ENCODE measurements at places on chromosomes 7 and 10. TPM values are rescaled to one million over a fixed set of nuclear protein-coding genes. Genes with fewer than 3 reads are reported as not detected.

DNA sequence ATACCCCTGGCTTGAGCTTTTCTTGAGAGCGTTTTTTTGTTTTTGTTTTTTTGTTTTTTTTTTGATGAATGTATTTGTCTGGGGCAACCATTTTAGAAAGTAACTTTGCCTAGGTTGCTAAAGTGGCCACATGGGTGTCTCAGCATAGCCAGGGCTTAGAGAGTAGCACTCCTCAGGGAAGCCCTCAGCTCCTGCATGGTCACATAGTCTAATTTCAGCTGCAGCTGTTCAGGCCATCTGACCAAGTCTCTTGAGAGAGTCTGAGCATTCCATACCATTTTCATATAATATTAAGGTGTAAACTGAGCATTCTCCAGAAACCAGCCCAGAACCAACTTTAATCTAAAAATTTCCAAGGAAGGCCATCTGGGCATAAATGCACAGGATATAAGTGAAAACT lies 186.4 kb downstream of the NPSR1 start:
- no peak for DNase-seq

DNA sequence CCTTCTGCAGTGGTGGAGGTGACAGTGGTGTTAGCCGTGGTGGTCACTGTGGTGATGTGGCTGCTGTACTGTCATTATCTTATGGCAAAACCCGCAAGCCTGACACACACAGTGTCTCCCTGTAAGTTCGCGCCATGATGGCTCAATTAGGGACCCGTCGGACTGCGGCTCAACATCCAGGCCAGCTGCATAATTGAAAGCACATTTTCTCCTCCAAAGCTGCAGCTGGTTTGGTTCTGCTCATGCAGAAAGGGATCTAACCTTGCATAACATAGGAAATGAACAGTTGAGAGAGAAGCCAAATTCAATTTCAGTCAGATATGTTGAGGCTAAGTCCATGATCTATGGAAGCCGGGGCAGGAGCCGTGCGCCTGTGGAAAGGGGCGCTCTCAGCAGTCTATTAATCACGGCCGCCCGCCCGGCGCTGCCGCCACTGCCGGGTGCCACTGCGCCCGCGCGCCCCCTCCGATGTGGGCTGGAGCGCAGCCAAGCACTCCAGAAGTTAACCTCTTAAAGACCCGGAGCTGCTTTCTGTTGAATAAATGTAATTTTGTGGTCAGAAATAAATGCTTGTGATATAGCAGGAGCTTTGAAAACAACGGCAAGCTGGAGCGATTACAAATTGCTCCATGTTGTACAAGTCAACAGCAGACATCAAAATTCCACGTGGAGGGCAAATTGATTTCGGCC lies 227.7 kb downstream of the CUX1 start:
- peak; percentile 54 for DNase-seq

DNA sequence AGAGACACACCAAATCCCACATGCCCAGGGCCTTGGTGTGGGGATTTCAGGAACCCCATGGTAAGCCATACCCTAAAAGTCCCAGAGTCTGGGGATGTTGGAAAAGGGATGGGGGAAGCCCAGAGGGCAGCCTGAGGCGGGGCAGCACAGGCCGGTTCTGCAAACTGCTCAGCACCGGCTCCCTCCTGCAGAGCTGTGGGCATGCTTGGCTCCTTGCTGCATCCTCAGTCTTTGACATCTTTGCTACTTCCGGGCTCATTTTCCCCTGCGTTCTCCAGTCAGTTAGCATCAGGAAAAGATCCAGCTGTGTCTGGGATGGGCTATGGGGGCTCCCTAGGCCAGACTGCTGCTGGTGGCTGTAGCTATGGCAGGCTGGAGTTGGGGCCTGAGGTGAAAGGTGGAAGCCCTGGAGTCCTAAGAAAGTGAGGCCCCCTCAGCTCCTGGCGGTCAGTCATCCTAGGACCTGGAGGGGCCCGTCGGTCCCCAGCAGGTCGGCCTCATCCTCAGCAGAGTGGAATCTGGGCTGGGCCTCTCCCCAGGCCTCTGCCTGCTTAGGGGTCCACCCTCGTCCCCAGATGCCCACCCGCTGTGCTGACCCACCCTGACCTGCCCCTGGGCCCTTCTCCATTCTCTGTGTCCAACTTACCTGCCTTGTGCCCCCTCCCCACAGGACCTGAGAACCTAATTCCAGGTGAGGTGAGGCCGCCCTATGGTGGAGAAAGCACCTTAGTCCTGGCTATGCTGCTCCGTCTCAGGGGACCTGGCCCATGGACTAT lies 9.3 kb downstream of the TBATA start:
- DNase-seq = no peak

LRMDA gene
- not detected for total RNA-seq

GRCh38 chr7:130935564-130936157 lies 201.7 kb upstream of the KLF14 start:
- DNase-seq = no peak

ZKSCAN5 gene
- total RNA-seq = 9.4 TPM

Data from MG63 (cell line).